ENCODE measurements at places on chromosomes 12 and 14.

GRCh38 chr12:78330131-78330530 lies 499.4 kb downstream of the NAV3 start:
- DNase-seq: no peak

DNA sequence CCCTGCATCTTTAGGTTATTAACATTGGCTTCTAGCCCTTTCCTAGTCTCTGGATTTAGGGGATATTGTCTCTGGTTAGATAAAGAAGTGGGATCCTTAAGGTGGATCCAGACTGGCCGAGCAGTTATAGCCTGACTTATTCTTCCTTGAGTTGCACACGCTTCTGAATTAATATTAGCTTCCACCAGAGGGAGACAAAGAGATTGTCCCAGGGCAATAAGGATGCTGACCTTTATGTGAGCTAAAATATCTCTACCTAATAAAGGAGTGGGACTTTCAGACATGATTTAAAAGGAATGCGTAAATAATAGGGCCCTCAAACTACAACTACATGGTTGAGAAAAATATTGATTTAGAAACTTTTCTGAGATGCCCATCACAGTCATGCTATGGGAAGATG lies 139.7 kb downstream of the SLCO1B3 start:
- DNase-seq: no peak

DNA sequence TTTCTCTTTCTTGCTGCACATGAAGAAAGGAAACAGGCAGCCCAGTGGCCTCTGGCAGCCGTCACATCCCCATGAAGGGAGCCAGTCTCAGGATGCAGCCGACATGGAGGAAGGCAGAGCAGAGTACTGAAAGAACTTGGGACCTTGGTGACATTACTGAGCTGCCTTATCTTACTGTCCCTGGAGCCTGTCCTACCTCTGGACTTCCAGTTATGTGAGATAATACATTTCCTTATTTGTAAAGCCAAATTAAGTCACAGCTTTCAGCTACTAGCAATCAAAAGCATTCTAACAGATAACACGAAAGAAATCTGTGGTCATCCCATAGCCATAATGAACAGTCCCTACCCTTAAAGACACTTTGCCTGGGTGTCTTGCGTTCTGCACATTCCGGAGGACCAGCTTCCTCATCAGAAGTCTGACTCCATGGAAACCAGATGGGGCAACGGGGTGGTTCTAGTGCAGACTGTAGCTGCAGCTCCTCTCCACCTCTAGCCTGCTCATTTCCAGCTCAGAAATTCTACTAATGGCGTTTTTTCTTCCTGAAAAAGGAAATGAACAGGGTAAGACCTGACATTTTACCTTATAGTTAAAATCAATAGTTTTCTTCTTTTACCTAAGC lies 7.8 kb upstream of the EGLN3 start:
- DNase-seq: no peak

GRCh38 chr14:22976620-22977433 lies 5.5 kb downstream of the AJUBA start:
- no peak for DNase-seq

GRCh38 chr12:70197345-70197744 lies 45.9 kb upstream of the CNOT2 start:
- DNase-seq: no peak

All from stimulated activated CD4-positive, alpha-beta T cell treated with anti-CD3 and anti-CD28 coated beads, Interleukin-1b, Interleukin-23, amount 100 ng/mL, for 1 hour (primary cell).